ENCODE measurements at places on chromosomes 6 and 20.

- no peak for DNase-seq
Measured at GRCh38 chr6:31814677-31815024, 432 bp downstream of the HSPA1L start.

DNA sequence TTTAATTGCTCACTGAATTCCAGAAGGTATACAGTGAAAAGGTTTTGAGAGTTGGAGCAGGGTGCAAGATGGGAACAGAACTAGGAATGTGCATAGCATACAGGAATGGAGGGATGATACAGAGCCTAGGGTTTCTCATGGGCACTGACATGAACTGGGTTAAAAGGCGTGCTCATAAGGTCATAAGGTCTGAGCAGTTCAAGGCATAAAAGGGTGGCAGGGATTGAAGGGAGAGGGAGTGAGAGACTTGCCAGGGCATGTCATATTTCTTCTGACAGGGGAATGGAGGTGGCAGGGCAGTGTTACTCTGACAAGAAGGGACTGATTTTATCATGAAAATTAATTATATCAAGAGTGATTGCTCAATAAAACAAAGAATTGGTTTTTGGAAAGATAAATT, 4.7 kb downstream of the MLIP start:
- DNase-seq: no peak

DNA sequence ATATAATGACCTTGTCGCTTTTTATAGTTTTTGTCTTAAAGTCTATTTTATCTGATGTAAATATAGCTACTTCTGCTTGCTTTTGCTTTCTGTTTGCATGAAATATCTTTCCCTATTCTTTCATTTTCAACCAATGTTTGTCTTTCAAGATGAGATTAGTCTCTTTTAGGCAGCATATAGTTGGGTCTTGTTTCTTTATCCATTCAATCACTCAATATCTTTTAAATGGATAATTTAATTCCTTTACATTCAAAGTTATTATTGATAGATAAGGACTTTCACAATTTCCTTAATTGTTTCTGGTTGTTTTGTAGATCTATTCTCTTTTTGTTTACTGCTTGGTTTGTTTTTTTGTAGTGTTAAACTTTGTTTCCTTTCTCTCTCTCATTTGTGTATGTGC, 43.5 kb upstream of the TPD52L1 start:
- no peak for DNase-seq

- DNase-seq: no peak
Measured at GRCh38 chr6:14272737-14273085, 155.1 kb downstream of the CD83 start.

DNA sequence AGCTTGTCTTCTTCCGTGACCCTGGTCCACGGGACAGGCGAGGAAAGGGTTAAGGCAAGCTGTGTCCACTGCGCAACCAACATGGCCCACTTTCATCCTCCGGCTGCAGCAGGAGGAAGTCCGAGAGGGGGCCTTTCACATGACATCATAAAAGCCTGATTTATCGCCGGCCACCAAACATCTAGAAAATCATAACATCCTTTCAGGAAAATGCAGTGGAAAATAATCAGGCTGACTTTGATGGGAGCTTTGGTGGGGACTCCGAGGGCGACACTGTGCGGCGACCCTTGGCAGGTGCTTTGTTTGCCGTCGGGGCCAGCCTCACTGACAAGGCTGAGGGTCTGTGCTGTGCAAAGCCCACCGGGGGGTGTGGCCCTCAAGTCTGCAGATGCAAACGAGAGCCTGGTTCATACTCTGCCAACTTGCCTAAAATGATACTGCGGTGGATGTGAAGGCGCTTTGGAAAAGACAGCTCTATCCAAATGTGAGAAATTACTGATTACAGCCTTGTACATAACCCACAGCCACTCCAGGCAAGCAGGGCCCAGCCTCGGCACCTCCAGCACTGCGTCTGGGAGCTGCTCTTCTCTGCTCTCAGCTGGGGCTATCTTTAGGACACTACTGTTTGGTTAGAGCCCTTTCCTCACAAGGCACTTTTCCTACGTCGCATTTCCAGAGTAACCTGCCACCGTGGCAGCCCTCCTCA, 25.7 kb downstream of the FOXC1 start:
- DNase-seq: no peak

DNA sequence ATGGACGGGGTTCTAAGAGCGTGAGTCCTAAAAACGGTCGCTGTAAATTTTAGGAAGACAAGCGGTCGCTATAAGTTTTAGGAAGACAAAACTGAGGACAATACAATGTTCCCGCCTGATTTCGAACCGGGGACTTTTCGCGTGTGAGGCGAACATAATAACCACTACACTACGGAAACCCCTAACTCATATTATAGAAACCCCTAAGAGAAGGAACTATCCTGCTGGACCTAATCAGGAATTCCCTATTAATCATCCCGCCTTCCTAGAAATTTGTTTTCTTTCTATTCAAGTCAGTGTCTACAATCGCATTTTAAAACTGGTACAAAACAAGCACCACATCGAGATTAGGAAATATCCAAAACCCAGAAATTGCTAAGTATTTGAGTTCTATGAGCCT, 183.8 kb downstream of the OR2B2 start:
- no peak for DNase-seq

DNA sequence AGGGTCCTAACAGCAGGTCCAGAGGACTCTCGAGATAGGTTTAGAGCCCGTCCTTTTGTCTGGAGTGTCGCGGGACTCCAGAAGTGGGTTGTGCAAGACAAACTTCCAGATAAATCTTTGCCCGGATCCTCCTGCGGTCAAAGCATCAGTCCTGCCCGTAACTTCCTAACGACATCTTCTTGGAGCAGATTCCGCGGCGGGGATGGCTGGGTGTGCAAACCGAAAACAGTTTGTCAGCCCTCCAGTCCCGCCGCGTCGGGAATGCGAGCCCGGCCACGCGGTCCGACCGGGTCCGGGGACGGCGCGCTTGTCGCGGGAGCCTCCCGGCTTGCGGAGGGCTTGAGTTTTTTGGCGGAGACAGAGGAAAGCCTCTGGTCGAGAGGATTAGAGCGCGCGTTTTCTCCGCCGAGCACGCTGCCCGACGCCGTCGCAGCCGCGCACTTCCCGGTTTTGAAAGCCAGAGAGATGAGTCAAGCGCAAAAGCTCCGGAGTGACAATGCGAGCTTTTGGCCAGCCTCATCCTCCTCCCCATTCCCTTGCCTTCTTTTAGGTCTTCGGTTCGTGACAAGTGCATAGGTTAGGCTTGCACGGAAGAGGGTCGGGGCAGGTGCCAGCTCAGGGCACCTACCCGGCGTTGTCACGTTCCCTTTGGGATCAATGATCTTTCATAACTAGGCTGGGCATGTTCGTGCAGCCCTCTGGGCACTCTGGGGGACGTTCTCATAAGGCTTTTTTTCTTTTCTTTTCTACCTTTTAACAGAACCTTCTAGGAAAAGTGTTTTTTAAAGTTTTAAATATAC, 91.3 kb upstream of the PRDM1 start:
- no peak for DNase-seq

GRCh38 chr20:47571426-47571825, 69.7 kb downstream of the NCOA3 start:
- DNase-seq: no peak
